ENCODE measurements at places on chromosomes 4 and X.

GRCh38 chr4:71217688-71218087 is 121.1 kb upstream of the SLC4A4 start:
- DNase-seq = no peak

DNA sequence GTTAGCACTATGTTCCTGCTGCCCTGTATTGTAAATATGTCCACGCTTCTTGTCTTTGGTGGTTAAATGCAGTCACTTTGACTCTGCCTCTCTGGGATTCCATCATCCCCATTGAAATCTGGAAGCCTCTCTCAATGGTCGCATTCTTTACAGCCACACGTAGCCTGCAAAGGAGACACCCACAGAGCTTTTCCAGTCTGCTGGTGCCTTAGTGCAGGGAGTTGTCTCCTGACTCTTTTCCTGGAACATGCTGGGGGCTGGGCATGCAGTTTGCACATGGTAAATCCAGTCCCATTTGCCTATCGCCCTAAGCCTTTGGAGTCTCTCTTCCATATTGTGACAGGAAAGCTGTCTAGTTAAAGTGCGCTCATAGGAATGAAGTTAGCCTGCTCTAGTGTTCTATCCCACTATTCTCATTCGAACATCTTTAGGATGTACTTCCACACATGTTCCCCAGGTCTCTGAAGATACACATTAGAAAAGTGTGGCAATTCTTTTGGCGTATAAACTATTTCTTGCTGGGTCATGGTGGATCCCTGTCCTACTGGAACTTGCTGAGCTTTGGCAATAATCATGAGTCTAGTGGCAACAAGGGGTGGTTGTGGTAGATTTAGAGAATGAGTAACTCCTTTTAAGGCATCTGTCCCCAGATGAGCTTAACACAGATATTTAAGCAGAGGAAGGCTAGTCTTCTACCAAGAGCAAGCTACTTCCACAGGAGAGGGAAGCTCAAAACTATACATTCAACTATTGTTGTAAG is 33.7 kb downstream of the COQ2 start:
- no peak for DNase-seq

- no peak for DNase-seq
Observed at GRCh38 chr4:152398060-152398459, 137.8 kb downstream of the FBXW7 start.

DNA sequence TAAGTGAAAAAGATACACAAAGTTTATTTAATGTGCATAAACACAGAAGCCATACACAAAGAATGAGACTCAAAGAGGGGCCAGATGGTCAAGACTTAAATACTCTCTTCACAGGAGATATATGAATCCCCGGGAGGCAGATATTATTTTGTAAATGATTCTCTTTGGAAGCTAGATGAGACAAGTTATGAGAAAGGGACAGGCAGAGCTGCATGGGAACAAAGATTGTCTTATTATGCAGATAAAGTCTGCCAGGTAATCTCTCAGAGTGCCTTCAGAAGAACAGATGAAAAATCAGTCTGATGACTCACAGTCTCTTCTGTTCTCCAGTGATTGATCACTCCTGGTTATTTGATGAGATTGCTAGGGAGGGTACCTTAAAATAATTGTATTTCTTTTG is 89.0 kb downstream of the NAF1 start:
- DNase-seq = no peak

DNA sequence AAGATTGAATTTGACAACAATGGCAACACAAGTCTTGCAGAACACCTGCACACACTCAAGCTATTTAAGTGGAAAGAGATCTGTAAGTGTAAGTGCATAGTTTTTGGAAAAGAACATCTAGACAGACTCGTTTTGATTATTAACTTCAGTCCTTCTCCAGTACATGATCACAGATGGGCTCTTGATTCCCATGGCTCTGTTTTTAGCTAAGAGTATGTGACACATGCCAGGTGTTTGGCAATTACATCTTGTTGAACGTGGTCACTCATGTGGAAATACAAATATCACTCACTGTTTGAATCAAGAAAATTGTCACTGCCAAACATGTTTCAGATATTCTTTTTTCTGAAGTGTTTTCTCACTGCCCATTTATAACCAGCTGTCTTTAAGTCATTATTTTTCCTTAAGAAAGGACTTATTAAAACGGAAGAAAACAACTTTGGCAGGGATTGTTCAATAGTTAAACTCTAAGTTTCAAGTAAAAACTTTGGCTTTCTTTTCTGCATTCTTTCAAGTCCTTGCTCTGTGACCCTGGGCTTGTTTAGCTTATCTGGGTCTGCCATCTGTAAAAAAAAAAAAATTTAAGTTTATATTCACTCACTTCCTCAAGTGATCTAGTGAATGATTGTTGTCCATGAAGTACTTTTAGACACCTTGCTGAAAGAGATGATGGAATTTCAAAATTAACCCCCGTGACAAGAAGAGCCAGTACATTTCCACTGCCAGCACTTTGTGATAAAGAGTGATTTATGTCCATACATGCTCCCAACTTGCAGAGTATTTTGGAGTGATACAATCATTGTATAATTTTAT is 125.4 kb downstream of the ATXN3L start:
- DNase-seq = no peak

DNA sequence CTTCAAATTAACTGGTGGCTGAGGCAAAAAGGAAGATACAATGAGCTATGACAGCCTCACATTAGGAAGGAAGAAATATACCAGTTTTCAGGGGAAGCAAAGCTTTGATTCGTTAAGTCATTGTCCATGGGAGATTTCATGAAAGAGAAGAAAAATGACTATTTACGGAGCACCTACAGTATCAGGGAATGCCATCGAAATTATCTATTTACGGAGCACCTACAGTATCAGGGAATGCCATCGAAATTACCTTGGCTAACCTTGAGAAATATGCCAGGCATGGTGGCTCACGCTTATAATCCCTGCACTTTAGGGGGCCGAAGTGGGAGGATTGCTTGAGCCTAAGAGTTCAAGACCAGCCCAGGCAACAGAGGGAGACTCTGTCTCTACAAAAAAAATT is 28.5 kb upstream of the IQSEC2 start:
- no peak for DNase-seq

GRCh38 chr4:46946919-46947536 is 38.0 kb upstream of the COX7B2 start:
- DNase-seq = no peak

- no peak for DNase-seq
Observed at GRCh38 chrX:31166416-31166815, 94.6 kb upstream of the FTHL17 start.

DNA sequence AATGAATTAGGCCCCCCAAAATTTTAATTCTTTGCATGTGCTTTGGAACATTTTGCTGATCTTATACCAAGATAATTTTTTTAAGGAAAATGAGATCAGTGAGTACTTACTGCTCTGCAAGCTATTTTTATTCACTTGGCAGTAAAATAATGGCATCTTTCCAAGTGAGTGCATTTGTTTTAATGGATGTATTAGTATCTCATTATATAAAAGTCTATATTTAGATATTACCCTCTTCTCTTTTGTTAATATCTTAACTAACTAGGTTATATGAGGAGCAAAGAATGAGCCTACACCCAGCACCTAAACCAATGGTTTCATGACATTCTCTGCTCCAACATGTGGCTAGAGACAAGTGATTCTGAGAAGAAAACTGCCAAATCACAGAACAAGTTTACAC is 21.1 kb upstream of the ARAF start:
- no peak for DNase-seq

DNA sequence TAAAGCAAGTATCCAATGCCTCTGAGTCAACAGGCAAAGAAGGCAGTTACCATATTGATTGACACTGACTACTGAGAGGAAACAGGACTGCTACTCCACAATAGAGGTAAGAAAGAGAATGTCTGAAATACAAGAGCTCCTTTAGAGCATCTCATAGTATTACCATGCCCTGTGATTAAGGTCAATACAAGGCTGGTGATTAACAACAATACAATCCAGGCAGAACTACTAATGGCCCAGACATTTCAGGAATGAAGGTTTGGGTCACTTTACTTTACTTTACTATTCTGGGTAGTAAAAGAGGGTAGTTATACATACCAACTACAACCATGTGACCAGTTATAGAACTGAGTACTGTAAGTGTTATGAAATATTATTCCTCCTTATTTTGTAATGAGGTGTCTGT is 44.5 kb downstream of the BRWD3 start:
- no peak for DNase-seq

GRCh38 chrX:153732401-153732800 is 7.7 kb downstream of the ABCD1 start:
- no peak for DNase-seq

DNA sequence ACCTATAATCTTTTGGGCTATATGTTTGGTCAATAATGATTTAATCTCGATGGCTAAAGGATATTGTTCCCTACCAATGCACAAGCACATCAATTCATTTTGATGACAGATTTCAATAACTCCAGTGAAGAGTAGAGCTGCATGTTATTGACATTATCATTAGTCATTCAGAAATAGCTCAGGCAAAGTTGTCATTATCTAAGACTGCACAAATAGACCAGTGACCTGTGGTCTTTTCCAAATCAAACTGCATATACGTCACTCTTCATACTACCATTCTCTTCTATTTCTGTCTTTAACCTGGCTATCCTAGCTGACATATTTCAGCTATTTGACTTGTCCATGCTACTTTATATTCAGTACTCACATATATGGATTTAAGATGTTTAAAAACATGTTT is 1050.8 kb downstream of the C4orf33 start:
- DNase-seq = no peak

DNA sequence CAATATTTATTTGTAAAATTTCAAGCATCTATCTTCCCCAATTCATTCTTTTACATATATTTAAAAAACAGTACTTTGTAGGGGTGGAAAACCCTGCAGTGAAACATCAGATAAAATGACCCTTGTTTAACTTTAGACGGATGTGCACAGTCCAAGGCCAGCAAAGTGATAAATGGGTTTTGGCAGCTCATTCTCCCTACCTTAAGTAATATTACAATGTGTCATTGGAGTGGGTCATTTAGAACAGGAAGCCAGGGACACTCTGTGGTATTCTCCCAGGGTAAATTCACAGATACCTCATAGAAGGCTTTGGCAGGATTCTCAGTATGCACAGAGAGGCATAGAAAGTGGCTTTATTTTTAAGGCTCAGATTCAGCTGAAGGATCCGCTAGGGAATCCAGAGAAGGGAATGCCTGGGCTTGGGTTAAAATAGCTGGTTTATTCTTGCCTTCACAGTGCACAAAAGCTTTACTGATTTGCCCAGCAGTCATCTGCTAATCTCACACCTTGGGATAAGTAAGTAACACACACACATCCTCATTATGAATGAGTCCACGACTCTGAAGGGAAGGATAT is 206.7 kb downstream of the RASL11B start:
- DNase-seq = no peak

DNA sequence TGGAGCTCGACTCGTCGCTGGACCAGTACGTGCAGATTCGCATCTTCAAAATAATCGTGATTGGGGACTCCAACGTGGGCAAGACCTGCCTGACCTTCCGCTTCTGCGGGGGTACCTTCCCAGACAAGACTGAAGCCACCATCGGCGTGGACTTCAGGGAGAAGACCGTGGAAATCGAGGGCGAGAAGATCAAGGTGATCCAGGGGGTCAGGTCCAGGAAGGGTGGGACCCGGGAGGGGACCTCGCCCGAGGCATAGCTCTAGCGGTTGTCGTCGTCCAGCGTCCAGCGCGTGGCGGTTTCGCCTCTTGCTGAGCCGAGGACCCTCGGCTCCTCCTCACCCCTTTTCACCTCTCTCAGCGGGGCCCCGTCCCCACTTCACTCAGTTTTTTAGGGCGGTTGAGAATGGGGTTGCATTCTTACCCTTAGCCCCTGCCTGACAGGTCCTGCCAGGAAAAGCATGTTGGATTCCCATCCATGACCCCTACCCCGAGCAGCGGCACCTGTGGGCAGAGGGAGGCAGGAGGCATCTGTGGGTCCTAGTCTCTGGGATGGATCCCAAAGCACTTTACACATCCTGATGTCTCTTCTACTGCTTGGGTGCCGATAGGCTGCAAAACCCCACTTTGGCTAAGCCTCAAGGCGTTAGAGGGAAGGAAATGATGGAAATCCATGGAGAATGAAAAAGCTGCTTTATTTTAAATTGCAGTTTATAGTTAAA is 524 bp downstream of the RAB33A start:
- no peak for DNase-seq

DNA sequence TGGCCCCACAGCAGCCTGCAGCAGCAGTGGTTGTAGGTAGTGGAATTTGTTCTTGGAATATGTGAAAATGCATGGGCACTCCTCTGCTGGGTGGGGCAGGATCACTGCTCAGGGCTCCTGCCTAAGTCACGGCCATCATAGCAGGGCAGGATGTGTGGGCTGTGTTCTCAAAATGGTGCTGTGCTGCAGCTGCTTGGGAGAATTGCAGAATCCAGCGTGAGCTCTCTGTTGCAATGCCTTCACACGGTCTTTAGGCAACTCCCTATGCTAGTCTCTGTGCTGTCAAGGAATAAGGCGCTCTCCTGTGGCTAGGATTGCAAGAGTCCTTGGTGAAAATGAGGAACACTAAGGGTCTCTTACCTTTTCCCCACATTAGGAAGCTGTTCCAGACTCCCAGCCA is 42.9 kb downstream of the F8 start:
- DNase-seq = no peak

DNA sequence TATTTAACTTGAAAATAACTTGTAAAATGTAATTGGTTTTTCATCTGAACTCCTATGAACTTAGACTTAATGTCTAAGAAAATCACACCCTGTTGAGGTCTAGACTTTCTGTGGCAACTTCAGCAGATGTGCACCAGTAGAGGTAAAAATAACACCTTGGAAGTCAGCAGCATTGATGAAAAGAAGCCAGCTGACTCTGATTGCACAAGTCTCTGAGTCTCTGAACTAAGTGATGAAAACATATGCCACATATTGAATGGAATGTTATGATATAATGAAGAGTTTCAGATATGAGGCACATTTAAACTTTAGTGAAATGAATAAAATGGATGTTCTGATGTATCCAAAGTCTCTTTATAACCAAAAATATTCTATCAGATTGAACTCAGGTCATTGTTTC is 155.4 kb downstream of the GPM6A start:
- DNase-seq = no peak

- DNase-seq = no peak
Observed at GRCh38 chr4:17168571-17168970, 270.1 kb upstream of the LDB2 start.

GRCh38 chr4:187849556-187850225 is 145.9 kb upstream of the ZFP42 start:
- DNase-seq = no peak

- DNase-seq = no peak
Observed at GRCh38 chr4:178738026-178738425, 1295.8 kb upstream of the AGA start.

GRCh38 chrX:24341795-24342194 is 18.6 kb upstream of the SUPT20HL1 start:
- DNase-seq = peak; percentile 30

DNA sequence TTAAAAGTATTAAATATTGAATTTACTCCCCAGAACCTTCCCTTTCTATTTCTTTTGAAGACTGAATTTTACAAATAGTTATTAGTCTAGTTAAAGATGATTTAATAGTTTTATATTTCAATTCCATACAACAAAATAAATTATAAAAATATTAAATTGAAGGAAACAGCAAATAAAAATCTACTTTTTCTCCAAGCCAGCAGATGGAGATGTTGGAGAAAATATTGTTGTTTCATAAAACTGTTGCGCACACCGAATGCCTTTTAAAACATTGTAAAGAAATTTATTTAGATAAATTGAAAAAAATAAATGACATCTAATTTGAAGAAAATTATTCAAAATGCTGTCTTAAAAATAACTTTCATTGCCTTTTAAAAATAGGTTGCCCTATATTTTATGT is 5.5 kb downstream of the GRIA2 start:
- DNase-seq = no peak
